ENCODE measurements at places on chromosomes 5 and 9.
A peak's percentile ranks its signal among the peaks of the same experiment; 100 is the strongest.

DNA sequence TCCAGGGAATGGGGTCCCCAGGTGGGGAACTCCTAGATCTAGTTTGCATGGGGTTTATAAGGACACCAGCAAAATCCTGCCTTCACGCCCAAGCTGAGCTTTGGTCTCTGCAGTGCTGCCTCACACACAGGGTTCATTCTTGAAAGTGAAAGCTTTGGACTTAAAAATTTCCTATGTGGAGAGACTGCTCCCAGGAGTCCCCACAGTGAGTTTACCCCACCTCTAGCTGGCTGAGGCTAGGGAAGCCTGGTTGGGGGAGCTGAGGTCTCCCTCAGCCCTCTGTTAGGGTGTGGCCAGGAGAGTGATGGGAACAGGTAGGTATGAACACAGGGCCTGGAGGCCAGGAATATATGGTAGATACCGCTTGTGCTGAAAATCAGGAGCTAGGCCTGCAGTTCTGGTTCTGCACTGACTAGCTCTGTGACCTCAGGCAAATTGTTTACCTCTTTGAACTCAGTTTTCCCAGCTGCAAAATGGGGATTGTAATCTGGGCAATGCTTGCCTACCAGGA, 41.5 kb upstream of the LARP1 start:
- no peak for DNase-seq

DNA sequence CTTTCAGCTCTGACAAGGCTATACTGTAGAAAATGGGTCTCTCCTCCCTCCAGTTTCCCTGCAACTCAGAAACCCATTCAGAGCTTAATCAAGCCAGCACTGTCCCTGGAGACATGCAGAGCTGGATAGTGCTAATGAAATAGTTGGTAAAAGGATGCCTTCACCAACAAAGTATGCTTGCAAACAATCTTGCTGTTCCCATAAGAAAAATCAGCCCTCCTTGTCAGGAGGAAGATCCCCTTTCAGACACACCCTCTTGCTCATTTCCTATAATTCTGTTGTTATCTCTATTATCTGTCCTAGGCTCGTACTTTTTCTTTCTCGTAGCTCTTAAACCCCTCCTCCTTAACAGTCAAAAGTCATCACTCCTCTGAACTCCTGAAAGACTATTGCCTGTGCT, 9.9 kb upstream of the OSMR start:
- DNase-seq = no peak

DNA sequence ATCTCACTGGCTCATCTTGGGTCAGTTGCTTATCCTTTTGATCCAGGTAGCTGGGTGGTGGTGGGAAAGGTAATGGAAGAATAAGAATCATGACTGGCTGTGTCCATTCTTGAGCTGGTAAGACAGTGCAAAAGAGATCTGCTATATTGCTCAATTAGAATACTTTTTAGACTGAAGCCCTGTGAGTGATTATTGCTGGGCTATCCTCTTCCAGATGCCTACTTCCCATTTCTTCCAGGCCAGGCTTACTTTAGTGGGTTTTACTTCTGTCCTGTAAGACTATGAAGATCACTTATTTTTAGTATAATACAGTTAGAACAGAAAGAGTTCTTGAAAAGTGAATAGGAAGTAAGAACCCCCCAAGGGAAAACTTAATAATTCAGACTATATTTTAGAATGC, 7.2 kb downstream of the MARCHF6 start:
- no peak for DNase-seq

DNA sequence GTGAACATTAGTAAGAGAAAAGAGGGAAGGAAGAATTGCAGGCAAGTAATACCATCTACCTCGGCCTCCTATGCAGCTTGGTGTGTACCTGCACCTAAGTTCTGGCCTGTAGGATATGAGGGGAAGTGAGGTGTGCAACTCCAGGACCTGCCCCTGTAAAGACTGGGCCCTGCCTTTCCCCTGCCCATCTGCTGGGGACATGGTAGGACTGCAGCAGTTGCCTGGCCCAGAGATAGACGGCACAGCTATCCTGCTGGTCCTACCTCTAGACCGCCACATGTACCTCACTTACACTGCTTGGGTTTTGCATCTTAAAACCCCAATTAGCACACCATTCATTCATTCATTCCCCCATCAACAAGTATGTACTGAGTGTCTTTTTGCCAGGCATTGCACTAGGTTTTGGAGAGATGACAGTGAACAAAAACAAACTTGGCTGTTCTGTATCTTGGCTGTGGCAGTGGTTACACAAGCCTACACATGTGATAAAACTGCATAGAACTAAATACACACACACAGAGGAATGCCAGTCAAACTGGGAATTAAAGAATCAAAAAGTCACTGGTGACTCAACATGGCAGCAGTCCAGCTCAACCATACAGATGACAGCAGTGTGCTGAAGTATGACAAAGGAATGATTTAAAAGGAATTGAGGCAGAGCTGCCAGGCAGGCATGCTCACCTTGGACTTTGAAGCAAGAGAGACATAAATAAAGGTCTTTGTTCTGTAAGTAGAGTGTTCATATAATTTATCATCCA, 23.3 kb upstream of the MGAT1 start:
- DNase-seq = peak; percentile 46

DNA sequence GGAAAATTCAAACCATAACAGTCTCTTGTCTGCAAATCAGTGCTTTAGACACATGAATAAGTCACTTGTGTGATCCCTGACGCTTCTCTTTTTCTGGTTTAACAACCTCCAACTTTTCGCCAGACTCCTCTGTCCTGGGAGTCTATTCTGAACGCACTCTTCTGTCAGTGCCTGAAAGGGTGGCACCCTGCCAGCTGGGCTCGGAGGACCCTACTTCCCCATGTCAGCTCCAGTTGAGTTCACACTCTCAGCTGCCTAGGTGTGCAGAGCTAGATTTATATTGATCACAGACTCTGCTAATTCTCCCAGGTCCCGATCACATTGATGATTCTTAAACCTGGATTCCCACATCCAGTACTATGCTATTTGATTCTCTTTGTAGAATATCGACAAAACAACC, 649.1 kb downstream of the BNC2 start:
- DNase-seq = no peak

- DNase-seq = no peak
Observed at GRCh38 chr9:89418882-89419640, 78.9 kb downstream of the SEMA4D start.

- DNase-seq = peak; percentile 19
Observed at GRCh38 chr5:66830636-66831035, 234.4 kb downstream of the MAST4 start.

- peak; percentile 26 for DNase-seq
Observed at GRCh38 chr9:112162621-112163413, 12.3 kb downstream of the SUSD1 start.

GRCh38 chr5:126562823-126563222, 32.2 kb downstream of the ALDH7A1 start:
- no peak for DNase-seq

DNA sequence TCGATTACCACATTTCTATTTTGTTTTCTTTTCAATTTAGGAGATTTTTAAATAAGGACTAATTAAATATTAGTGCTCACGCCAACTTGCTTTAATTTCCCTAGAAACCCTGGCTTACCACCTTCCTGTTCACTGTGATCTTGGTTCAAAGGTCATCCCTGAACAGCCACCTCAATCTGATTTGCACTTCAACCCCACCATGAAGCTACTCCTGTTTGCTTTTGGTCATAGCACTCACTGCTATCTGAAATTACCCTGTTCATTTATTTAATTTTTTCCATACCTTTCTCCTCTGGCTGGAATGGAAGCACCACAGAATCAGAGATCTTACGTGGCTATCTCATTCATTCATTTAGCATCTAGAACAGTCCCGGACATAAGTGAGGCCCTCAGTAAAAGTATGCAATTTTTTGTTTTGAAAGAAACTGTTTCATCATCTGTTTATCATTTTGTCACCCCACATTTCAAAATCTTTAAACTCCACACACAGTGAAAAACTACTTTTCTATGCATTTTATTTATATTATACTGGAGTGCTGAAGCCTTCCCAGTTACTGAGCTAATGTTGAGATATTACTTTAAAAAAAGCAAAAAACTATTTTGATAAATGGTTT, 17.2 kb upstream of the ADAMTSL1 start:
- no peak for DNase-seq

DNA sequence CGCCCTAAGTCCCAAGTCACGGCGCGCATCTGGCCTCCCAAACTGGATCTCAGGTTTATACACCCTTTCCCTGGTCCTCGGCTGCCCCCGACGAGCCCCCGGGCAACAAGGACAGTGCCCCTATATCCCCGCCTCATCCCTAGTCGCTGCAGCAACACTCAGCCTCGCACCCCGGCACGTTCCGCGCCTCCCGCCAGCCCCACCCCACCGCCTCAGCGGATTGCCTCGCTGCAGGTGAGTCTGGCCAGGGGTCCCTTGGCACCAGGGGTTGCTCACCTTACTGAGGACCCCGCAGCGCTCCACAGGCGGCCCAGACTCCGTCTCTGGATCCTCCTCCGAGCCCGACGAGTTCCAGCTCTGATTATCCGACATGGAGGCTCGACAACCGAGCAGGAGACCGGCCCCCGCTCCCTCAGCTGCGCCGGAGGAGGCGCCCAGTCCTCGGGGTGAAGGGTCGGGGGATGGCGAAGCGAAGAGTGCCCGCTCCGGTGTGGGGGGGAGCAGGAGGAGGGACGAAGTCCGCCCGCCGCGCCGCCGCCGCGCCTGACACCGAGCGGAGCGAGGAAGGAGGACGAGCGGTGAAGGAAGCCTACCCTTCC, 494 bp downstream of the CERT1 start:
- peak; percentile 9 for DNase-seq

- no peak for DNase-seq
Observed at GRCh38 chr9:121627427-121627826, 24.0 kb upstream of the DAB2IP start.

GRCh38 chr9:72271613-72272478, 93.2 kb downstream of the ZFAND5 start:
- DNase-seq = peak; percentile 63

DNA sequence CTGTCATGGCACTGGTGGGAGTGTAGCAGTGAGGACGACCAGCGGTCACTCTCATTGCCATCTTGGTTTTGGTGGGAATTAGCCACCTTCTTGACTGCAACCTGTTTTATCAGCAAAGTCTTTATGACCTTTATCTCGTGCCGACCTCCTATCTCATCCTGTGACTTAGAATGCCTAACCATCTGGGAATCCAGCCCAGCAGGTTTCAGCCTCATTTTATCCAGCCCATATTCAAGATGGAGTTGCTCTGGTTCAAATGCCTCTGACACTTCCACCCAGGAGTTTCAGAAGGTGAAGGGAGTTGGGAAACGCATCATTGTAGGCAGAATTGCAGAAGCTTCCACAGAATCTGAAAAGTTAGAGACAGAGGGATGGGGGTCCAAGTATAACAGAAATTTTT, 35.4 kb downstream of the SHC3 start:
- DNase-seq = no peak

DNA sequence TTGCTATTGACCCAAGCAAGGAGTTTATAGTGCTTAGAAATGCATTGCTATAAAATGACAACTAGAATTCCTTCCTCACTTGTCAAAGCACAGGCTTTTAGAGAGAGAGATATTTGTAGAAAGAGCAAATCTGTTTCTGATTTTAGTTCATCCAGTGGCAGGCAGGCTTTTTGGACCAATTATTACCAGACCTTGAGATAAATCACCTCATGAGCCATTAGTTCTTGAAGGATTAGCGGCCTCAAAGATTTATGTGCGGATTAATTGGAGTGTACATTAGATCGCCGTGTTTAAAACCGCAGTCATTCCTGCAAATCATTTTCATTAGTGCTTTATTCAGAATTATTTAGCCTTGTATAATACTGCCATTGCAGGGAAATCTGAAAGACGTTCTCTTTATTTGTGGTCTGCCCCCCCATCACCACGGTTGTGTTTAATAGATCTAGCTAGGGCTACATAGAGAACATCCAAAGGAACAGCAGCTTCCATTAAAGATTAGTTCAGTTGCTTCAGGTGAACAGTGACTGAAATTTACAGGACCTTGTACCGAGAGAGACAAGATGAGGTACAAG, 28.8 kb upstream of the TJP2 start:
- no peak for DNase-seq

GRCh38 chr9:89850631-89851325, 246.0 kb downstream of the GADD45G start:
- no peak for DNase-seq

- DNase-seq = no peak
Observed at GRCh38 chr5:128196791-128197190, 113.2 kb downstream of the SLC12A2 start.

- no peak for DNase-seq
Observed at GRCh38 chr5:15594977-15595568, 95.1 kb downstream of the FBXL7 start.

DNA sequence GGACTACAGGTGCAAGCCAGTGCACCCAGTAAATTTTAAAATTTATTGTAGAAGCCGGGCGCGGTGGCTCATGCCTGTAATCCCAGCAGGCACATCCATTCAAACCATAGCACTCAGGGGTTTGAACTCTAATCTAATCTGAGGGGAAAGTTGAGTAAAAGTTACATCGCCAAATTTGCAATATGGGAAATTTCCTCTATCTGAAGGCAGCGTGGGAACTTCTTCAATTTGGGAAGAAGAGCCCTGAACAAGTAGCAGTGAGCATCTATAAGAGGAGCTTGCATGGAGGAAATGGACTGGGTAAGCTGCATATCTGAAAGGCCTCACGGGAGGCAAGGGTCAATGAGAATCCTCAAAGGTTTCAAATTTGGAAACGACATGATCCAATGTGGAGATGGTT, 2.7 kb upstream of the DNAJC25 start:
- no peak for DNase-seq

DNA sequence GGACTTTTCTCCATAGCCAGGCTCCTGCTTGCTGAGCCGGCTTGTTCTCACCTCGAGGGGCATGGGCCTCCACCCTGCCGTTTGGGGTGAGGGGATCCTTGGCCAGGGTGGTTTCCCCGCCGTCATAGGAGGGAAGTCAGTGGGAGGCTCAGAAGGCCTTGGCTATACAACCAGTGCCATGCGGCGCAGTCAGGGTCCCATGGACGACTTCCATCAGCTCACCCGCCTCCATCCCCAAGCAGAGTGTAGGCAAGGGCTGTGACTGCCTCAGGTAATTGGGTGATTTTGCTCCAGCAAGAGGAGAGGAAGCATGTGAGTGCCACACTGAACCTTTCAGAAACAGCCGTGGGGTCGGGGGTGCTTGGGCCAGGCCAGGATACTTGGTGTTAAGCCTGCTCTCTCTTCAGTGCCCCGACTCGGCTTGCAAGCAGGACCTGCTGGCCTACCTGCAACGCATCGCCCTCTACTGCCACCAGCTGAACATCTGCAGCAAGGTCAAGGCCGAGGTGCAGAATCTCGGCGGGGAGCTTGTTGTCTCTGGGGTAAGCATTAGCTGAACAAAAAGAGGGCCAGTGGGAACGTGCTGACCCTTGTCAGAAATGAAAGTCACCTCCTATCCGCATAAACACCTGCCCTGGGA, 57.2 kb upstream of the LRRTM2 start:
- DNase-seq = no peak

- DNase-seq = no peak
Observed at GRCh38 chr9:69867081-69867814, 46.6 kb downstream of the CFAP95 start.
